Lung (tissue), 17 donors: ENCODE measurements at places on chromosomes 1 and 21. TPM values are rescaled to one million over a fixed set of nuclear protein-coding genes. Genes with fewer than 3 reads are reported as not detected.

FAM177B gene
- polyA plus RNA-seq: 0.27 TPM

KCNK2 gene
- polyA plus RNA-seq: 0.08 TPM

LCE3E gene
- not detected for polyA plus RNA-seq

RIPPLY3 gene
- 0.22 TPM for polyA plus RNA-seq
